ENCODE measurements at places on chromosomes 12 and 14.

DNA sequence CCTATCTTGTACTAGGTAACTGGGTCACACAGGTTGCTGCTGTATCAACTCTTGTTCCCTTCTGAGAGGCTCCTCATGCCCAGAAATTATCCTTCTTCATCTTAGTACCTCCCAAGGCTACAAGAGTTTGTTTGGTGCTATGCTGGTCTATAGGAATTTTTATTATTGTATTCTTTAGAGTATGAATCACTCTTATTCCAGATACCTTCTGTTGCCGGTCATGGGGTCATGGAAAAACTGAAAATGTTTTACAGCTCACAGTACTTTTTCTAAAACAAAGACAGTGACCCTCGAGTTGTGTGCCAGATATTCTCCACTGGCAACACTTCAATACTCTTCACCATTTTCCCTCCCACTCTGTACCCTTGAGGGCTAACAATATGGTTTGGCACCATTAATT is 1598.0 kb upstream of the TMEM132C start:
- DNase-seq, result no peak

- DNase-seq, result no peak
These were observed 161.1 kb downstream of the PIWIL1 start for GRCh38 chr12:130498589-130499385.

DNA sequence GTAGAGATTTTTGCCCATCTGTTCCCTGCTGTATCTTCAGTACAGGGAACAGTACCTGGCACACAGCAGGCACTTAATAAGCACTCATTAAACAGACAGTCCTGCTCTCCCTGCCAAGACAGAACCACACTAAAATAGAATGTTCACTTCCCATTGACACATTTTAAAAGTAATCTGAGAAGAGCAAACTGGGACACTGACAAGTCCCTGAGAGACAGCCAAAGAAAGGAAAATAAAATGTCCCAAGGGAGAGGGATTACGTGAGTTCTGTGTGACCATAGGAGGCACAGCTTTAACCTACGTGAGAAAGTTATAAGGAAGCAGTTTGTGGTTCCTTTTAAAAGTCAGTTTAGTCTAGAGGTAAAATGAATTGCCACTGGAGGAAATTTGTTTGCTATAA is 43.9 kb upstream of the SYCP3 start:
- no peak for DNase-seq

DNA sequence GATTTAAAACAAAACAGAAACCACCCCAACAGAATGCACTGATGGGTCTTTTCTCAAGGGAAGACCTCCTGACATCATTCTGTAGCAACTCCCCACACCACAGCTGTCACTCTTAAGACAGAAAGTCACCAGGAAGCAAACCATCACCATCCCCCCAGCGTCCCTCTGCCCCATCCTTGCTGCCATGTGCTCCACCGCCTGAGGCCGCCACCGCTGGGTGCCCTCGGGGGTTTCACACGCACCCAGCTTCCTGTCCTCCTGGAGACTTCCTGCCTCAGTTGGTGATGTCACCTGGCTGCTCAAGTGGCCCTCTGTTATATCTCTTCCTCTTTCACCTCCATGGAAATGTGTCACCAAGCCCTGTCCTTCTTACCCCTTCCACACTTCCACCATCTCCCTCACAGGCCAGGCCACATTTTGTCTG is 71.4 kb upstream of the GPR68 start:
- DNase-seq, result peak; percentile 73

DNA sequence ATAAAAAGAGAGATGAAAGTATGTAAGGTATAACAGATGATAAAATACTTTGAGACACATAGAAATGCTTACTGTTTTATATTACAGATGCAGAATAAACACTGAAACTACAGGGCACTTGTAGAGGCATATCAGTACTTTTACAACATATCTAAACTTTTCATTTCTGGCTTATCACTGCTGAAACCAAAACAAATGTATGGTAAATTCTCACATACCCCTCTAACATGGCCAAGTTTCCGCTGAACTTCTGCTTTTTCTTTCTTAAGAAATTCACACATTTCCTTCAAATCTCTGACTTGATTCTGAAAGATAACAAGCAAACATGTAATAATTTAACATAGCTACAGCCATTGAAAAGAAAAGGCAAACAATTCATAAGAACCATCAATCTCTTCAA is 33.3 kb upstream of the C12orf50 start:
- no peak for DNase-seq

DNA sequence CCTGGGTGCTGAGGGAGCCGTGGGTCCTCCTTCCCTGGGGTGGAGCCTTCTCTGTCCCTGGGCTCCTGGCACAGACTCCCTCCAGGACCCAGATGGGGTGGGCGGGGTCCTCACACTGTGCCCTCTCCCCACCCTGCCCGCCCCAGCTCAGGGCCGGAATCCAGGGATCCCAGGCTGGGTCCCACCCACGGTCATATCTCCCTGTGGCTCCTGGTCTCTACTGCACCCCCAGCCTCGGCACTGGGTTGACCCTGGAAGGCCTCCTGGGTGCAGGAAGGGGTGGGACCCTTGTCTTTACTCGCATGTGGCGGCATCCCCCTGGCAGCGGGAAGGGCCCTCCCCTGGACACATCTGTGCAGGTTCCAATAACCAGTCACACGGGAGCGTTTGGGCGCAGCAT is 75.8 kb upstream of the EIF5 start:
- no peak for DNase-seq

DNA sequence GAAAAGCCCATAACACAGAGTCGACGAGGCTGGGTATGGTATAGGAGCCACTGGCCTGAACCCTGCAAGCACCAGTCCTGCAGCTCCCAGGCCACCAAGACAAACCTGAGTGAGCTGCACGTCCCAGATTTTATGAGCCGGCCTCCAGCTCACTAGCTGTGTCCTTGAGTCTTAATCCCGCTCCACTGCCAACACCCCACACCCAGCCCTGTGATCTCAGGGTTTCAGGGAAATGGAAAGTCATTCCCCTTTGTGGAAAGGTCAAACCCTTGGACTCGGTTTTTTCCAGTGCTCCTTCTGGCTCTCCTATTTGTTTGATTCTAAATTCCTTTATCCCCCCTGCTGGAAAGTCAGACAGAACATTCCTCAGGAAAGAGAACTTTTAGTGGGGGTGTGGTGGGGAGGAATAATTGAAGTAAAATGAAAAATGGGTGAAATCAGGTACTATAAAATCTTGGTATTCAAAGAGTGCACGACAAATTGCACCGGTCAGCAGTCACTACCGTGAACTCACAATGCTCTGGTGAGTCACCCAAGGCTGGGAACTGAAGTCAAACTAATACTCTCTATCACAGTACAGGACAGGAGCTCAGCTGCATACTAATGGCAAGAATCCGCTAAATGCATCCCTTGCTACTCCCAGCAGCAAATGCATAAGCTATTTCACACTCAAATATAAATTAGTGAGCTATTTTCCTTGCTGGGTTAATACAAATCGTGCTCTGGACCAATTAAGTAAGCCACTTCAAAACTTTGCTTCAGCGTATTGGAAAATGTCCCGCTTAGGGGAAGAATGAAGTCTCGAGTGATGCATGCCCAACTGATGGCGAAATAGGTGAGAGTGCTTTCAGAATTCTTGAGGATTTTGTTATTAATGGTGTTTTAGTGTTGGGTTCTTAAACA is 9.0 kb downstream of the PITPNM2 start:
- no peak for DNase-seq

DNA sequence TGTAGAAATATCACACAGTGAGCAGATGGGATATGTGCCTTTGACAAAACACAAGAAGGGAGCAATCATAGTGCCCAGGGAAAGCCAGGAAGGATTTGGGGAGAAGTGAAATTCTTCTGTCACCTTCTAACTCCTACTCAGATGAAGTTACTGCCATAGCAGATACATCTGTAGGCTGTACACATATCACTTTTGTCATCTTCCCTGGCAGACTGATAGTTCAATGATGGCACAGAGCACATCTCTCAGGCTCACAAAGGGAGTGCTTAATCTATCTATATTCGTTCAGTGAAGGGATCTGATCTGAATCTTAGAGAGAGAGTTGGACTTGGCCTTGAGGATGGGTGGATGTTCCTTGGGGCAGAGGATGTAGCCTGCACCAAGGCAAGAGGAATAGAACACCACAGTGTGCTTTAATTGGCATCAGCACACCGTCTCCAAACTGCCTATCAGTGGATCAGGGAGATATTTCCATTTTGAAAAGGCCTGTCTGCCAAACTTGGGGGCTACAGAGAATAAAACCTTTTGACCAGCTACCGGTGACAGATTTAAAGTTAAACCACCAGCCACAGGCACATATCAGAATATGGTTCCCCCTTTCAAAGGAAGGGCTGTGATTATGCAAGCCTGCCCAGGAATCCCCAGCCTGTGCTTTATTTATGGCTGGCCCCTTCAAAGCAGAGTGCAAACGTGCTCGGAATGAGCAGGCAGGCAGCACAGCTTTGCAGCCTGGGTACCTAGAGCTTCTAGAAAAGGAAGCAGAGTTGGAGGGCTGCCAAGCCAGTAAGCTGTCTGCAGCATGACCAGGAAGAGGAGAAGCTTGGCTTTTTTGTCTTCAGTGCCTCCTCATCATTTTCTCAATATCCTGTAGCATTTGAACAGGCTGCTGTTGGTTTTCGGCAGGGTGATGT is 165.5 kb upstream of the DYRK2 start:
- peak; percentile 48 for DNase-seq

GRCh38 chr14:74955229-74956026 is at the start of gene PGF:
Gene PGF (minus strand): TSS chr14:74955597. CDS start chr14:74955242, 355 bp downstream.
- DNase-seq, result peak; percentile 27

DNA sequence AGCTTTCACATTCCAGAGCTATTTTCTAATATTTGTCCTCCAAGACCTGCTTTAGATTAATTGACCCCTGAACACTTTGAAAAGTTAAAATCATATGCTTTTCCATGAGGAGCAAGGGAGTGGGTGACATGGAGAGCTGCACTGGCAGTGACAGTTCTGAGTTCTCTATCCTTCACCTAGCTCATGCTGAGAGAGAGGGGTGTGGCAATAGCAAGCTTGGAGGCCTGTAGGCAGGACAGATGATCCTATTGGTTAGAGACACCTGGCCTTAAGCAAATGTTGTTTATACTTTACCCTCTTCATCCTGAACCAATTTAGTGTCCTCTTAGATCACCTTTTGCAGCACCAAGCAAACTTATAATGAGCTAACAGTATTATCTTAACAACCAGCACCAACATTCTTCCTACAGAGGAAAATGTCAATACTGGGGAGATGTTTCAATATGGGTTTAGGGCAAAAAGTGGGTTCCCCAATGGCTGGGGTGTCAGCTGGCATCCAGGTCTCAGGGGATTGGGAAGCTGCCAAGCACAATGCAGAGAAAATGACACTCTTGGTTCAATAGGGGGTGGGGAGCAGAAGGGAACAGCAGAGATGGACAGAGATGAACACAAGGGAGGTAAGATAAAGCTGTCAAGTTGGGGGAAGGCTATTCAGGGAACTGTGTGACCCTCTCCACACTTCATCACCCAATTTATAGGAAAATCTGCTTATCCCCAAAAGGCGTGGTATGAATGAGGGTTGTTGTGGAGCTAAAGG is 37.0 kb upstream of the PPM1H start:
- no peak for DNase-seq

DNA sequence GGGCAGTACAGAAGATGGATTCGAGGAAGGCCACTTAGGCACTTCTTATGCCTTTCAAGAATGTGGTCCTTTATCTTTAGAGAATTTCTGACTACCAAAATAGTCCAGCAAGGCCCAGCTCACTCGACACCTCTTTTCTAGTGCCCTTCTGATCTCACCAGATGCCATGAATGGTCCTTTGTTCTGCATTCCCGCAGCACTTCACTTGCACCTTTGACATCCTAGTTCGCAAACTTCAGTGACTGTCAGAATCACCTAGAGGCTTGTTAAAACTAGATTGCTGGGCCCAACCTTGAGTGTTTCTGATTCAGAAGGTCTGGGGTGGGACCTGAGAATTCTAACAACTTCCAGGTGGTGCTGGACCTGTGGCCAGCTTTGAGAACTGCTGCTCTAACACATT is 56.7 kb downstream of the PKP2 start:
- no peak for DNase-seq

DNA sequence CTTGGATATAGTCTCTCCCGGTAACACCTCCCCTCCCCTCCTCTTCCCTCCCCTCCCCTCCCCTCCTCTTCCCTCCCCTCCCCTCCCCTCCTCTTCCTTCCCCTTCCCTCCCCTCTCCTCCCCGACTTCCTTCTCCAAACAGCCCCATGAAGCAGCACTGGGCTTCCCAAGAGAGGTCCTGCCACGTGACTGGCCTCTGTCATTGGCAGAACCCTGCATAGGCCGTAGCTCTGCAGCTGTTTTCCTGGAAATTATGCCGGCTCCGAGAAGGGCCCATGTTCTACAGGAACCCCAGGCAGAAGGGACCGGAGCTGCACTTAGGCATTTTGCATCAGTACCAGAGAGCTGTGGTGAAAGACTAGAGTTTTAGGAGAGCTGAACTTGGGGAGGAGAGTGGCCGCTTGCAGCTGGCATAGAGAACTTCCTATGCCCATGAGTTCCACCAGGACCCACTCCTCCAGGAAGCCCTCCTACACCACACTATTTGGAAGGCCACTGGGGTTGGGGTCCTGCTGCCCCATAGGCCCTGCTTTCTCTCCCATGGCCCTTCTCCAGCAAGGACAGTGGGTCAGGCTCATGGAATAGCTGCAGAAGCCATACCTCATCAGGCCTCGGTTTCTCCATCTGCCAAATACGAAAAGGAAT is 5.1 kb upstream of the TNFAIP2 start:
- no peak for DNase-seq

- no peak for DNase-seq
These were observed 41.3 kb upstream of the CEP83 start for GRCh38 chr12:94500831-94501567.

GRCh38 chr12:127648321-127648720 is 618.6 kb upstream of the TMEM132C start:
- DNase-seq, result no peak

DNA sequence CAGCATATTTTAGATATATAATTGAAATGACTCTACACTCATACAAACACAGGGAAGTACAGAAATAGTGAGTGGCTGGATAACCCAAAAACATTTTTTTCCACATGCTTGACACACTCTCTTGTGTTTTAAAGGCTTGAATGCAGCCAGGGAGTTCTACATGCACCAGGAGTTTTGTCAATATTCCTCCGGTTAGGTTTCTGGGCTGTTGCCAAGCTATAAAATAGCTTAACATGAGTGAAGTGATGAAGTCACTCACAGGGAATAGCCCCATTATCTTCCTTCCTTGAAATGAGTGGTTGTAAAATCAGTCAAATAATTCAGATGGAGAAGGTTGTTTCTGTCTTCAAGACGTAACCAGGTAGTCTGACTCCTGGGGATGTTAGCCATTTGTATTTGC is 582.7 kb downstream of the SLC6A15 start:
- no peak for DNase-seq

GRCh38 chr14:100778951-100779690 is 46.8 kb upstream of the MEG3 start:
- DNase-seq, result no peak

- no peak for DNase-seq
These were observed 7.3 kb downstream of the PHB2 start for GRCh38 chr12:6963016-6963731.

GRCh38 chr14:70002589-70003346 is 123.6 kb downstream of the SMOC1 start:
- DNase-seq, result no peak
